ENCODE measurements at places on chromosomes 2 and 18. TPM values are rescaled to one million over a fixed set of nuclear protein-coding genes. Genes with fewer than 3 reads are reported as not detected.

Gene RAD51AP2
- 0.69 TPM for total RNA-seq

Gene SPP2
- total RNA-seq = not detected

Gene SMAD4
- 167 TPM for total RNA-seq

Gene EML6
- 1.6 TPM for total RNA-seq

Gene MC5R
- total RNA-seq = not detected

Gene CD8B2
- total RNA-seq = not detected

Gene TUBA4B
- not detected for total RNA-seq

All from uterus (tissue), 4 donors.